ENCODE measurements at places on chromosomes 11 and 22.
A peak's percentile ranks its signal among the peaks of the same experiment; 100 is the strongest.

DNA sequence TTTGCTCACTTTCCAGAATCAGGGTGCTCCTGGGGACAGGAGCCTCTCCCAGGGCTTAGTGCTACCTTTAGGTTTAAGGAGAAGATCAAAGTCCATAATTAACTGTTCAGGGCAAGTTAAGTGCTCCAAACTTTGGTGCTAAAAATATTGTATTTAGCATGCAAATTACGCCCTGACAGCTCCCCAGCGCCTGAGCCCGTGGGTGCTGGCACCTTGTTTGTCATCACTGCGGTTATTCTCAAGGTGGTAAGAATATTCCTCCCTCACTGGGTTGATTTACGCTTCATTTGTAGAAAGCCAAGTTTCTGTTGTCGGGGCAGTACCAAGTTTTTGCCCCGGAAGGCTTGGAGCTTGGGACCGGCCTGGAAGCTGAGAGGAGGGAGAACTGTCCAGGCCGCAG, 21.3 kb downstream of the ANKK1 start:
- no peak for DNase-seq

DNA sequence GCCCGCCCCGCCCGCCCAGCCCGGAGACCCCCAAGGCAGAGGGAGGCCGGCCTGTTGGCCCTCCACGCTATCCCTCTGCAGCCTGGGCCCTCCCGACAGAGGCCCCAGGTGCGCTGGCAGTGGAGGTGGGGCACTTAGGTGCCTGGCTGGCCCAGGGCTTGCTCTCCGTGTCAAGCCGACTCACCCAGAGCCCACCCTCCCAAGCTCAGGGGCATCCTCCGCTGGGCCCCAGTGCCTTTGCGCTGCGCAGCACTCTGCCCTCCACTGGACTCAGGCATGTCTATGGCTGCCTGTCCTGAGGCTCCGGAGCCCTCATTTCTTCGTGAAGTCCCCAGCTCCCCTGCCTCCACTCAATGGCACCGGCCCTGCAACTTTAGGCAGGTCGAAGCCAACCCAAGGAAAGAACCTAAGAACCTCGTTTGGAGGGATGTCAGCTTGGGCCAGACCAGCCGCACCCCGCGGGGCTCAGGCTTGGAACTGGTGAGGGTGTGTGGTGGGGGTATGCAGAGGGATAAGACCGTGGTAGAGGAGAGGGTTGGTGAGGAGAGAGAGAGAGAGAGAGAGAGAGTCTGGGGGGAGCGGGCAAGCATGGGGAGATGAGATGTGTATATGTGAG, 6.1 kb downstream of the SMIM45 start:
- no peak for DNase-seq

- DNase-seq = no peak
Observed at GRCh38 chr22:44211946-44212930, 31.5 kb downstream of the PARVG start.

DNA sequence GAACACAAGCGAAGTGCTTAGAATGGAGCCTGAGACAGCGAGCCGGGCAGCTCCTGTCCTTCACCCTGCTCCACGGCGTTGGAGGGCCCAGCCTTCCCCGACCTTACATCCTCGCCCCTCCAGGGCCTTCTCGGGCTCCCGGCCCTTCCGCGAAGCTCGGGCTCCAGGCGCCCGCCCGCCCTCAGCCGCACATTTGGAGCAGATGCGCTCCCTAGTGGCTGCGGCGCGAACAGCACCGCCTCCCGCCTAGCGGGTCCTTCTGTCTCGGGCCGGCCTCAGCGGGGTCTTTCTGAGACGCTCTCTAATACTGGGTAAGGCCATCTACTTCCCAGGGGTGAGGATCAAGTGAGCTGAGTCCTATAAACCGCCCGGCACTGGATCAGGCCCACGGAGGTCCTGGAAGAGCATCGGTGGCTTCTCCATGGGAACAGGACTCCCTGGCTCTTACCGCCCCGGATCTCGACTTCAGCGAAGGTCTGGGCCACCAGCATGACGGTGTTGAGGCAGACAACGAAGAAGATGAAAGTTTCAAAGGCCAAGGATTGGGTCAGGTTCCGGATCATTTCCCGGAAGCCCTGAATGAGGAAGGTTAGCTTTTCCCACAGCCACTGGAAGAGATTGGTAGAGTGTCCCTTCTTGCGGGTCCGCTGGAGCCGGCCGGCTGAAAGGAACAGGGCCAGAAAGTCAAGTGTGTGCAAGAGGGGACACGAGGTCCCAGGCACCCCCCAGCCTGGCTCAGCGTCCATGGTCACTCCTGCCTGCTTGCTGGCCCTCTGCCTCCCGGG, 3.7 kb downstream of the CATSPER1 start:
- DNase-seq = peak; percentile 80

DNA sequence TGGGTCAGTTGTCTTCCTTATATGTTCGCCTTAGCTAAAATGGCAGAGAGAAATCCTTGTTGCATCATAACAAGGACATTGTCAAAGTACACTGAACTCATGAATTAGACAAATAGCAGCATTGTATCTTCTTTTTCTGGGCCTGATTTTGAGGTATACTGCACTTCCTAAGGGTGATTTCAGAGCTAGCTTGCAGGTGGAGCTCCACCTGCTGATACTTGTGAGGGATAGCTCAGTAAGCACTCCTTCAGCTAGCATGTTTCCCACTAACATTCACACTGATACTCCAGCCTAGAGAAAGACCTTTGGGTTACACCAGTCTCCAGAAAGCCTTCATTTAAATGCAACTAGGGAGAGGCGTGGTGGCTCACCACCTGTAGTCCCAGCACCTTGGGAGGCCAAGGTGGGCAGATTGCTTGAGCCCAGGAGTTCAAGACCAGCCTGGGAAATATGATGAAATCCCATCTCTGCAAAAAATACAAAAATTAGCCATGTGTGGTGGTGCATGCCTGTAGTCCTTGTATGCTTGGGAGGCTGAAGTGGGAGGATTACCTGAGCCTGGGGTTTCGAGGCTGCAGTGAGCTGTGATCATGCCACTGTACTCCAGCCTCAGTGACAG, 29.8 kb downstream of the JAM3 start:
- no peak for DNase-seq

DNA sequence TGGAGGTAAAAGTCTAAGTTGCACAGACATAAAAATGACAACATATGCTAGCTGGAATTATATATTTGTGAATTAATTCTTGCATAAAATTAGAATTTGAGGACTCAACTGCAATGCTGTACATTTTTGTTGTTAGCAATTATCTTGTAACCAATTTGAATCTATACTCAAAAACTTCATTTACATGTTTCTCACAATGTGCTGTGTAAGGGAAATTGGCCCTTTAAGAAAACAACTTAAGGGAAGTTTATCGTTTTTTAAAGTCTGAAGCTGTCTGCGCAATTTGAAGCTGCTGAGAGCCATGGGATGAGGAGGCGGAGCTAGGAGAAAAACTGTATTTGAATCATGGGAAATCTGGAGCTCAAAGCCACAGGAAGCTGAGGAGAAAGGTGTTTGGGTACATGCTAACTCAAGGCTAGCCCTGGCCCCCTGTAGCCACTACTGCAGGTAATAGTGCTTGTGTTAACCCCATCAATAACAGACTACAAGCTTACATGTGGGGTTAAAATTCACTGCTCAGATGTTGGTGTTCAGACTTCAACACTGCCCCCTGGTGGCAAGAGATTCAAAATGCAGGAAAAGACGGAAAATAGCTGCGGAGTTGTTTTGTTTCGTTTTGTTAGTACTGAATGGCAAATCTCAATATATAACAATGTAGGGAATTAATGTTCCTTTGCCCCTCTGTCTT, 126.1 kb downstream of the BRD1 start:
- no peak for DNase-seq

DNA sequence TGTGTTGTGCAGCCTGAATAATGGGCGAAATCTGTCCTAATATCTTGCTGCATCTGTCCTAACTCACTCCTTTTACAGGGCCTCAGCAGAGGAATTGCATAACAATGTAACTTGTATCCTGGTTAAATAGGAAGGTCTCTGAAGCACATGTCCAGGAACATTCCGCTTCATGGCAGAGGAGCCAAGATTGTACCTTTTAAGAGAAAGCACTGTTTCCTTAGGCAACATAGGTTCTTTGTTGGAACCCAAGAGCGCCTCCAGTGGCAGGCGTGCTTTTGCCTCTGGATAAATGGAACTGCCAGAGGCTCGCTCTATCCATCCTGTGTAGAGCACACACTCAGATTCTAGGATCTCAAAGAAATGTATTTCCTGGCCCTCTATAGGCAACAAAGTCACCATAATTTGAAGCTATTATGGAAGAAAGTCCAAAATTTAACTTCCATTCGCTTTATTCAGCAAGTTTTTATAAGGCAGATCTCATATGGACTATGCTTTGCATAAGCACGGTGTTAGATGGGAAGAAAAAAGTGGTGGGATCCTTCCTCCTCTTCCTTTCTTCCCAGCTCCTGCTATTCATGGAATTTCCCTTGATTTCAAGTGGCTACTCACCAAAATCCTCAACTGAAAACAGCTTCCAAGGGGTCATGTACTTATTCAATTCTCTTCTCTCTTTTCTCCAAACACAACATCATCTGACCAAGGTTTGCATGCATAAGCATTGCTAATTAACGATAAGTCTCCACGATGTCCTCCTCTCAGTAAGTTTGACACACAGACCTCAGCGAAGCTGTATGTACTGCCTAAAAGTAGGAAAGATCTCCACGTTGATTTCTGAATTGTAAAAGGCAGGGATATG, at the start of gene BLID:
Gene BLID, minus strand, starts transcription at position 692 of the 856 bp plus-strand sequence. Its CDS starts 293 bp downstream, at position 399.
- no peak for DNase-seq

DNA sequence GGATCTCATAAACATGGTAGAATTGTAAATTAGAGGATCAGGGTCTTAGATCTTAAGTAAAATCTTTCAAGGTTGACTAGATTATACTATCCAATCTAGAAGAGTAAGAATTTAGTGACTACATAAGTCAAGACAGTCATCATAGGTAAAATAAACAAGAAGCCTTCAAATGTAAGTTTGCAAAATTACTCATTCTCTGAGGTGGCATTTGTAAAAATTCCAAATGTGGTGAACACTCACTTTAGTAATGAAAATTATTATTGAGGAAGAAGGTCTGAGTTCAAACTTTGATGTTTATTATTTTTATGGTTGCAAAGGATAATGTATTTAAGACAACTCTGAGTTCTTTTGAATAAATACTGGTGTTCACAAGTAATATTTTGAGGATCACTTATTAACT, 4.6 kb downstream of the HYLS1 start:
- no peak for DNase-seq

- DNase-seq = no peak
Observed at GRCh38 chr11:125674210-125674609, 6.4 kb downstream of the ACRV1 start.

DNA sequence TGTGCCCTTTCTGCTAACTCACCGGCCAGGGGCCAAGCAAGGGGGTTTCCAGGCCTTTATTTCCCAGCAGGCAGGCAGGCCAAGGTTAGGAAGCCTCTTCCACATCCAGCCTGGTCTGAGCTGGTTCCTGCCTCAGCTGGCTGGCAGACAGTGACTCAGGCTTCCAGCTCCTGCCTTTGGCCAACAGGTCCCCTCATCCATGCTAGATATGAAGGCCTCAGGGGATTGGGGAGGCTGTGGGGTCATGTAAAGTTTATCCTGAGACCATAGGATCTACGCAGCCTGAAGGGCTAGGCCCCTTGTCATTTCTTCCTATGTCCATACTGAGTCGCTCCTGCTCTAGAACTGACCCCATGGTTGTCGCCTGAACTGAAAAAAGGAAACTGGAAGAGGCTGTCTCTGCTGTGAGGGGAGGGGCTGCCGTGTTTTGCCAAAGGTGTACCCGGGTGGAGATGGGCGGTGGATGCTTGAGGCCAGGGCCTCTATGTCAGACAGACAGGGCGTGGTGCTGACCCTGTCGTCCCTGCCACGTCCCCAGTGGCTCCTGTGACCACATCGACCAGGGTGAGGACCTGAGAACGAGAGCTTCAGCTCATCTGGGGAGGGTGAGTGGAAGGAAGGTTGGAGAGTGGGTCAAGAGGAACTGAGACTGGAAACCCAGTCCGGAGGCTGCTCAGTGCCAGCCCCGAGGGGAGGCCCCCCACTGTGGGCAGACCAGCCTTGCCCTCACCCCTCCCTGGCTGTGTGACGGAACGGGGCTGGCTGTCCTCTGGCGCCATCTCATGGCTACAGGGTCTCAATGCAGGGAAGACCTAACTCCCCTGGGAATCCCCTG, 17.0 kb downstream of the P2RY6 start:
- DNase-seq = peak; percentile 82

- no peak for DNase-seq
Observed at GRCh38 chr22:43000441-43001175, 14.3 kb downstream of the PACSIN2 start.

DNA sequence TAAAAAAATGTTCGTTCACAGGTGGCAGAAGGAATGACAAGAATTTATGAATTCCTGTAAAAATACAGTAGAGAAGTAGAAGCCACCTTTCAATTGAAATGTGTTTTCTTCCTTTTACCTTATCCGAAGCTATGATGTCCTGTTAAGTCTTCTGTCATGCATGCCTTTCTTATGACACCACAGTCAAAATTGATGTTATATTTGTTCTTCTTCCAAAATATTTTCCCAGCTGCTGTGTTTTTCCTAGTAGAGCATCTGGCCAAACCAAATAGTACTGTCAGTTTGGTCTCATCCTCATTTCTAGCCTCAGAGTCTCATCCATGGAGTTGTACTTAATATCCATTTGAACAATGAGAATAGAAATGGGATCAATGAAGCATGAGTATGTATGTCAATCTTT, 206.1 kb downstream of the PGR start:
- no peak for DNase-seq

DNA sequence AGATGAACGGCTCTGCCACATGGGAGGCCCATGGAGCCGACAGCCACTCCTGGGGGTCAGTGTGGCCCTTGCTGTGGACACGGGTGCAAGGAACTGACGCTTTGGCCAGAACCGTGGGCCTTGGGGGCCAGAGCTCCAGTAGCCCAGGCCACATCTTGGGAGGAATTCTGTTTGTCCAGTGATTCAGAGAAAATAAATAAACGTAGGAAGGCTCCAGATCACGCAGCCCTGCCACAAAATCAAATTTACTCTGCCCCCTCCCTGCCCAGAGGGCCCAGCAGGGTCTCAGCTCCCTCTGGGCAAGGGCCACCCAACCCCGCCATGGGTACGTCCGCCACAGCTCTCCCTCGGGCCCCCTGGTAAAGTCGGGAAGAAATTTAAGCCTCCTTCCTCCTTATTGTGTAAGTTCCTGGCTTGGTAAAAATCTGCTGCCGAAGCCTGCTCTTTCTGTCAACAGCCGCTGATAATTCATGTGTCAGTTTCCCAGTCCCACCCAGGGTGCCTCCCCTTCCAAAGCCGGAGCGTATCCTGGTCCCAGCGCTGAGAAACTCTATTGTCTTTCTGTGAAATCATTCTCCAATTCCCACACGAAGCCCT, 6.9 kb upstream of the MUC5AC start:
- DNase-seq = no peak

- DNase-seq = no peak
Observed at GRCh38 chr11:17230867-17231851, 23.4 kb upstream of the PIK3C2A start.

Measured in left forelimb (tissue), 1 donor.